ENCODE measurements at places on chromosomes 1 and 21.

GRCh38 chr1:204992201-204992997, 50.6 kb upstream of the CNTN2 start:
- DNase-seq, result no peak

DNA sequence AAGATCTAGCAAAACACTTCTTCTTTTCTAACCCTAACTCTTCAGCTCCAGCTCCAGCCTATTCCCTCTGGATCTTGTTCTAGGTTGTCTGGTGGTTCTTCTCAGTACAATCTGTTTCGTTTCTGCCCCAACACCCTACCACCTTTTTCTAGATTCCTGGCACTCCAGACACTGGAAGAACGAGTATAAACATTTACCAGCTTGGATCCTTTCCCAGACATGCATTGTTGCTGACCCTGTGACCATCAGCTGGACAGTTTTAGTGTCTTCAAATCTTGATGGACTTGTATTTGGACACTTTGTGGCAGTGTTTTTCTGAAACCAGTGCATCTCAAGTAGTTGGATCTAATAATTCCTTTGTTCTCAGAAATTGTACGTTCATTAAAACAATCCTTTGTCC, 30.6 kb upstream of the CACNA1E start:
- DNase-seq, result no peak

GRCh38 chr1:230464671-230465070, 38.5 kb upstream of the PGBD5 start:
- no peak for DNase-seq

DNA sequence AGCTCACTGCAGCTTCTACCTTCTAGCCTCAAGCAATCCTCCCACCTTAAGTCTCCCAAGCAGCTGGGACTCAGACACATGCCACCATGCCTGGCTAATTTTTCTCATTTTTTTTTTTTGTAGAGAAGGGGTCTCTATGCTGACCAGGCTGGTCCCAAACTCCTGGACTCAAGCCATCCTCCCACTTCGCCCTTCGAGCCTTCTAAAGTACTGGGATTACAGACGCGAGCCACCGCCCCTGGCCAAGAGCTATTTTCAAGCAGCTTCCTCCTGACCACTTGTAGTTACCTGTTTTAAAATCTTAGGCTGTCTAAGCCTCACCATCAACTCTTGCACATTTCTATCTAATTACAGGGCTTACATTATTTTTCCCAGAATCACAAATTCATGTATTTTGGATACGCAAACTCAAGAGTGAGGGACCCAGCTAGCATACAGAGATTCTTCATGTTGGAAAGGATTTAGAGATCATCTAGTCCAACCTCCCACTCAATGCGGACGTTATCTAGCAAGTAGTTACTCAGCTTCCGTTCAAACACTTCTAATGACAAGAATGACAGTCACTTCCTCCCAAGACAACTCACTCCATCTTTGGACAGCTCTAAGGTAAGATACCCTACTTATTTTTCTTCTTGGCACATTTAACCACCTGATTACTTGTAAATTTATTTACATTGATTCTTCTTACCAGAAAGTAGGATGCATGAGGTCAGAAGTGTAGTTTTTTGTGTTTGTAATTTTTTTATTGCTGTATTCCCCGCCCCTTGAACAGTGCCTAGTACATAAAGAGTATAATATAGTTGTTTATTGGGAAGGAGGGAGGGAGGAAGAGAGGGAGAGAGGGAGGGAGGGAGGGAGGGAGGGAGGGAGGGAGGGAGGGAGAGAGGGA, 65.4 kb downstream of the LUZP1 start:
- DNase-seq, result no peak

- no peak for DNase-seq
Measured at GRCh38 chr1:178126261-178126660, 32.4 kb downstream of the RASAL2 start.

GRCh38 chr1:33366762-33367484, 46.0 kb upstream of the A3GALT2 start:
- no peak for DNase-seq

- DNase-seq, result no peak
Measured at GRCh38 chr1:91568261-91568660, 67.6 kb downstream of the CDC7 start.

DNA sequence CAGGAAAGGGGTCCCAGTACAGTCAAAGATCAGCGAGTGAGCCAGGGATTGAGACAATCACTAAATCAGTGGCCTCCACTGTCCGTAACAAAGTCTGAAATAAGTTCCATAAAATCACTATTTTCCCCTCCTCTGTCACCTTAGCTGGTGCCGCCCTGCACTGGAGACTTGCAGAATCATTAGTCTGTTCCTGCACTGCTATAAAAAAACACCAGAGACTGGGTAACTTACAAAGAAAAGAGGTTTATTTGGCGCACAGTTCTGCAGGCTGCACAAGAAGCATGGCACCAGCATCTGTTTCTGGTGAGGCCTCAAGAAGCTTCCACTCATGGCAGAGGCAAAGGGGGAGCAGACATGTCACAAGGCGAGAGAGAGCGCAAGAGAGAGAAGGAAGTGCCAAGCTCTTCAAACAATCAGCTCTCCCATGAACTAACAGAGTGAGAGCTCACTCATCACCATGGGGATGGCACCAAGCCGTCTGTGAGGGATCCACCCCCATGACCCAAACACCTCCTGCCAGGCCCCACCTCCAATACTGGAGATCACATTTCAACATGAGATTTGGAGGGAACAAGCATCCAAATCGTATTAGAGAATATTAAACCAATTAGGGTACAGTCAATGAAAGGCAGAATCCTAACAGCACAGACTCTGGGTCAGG, 129.8 kb upstream of the TIAM1 start:
- DNase-seq, result no peak

GRCh38 chr1:174764191-174764590, 235.6 kb upstream of the CACYBP start:
- DNase-seq, result no peak

DNA sequence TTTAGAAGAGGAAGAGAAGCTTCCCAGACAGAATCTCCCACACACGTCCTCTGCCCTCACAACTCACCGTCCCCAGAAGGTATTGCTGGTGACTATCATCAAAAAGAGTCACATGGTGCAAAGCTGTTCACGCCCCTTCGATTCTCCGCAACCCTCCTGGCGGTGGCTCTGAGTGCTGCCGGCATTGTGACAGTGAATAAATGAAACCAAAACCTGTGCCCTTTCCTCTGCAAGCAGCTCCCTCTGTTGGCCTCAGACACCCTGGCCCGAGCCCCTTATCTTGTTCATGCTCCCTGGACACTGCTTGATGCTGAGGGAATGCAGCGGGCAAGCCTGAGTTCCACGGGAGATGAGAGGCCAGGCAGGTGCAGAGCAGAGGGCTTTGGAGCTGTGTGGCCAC, 510.3 kb downstream of the NPHP4 start:
- no peak for DNase-seq

- DNase-seq, result no peak
Measured at GRCh38 chr1:228064741-228065542, 17.6 kb upstream of the ARF1 start.

DNA sequence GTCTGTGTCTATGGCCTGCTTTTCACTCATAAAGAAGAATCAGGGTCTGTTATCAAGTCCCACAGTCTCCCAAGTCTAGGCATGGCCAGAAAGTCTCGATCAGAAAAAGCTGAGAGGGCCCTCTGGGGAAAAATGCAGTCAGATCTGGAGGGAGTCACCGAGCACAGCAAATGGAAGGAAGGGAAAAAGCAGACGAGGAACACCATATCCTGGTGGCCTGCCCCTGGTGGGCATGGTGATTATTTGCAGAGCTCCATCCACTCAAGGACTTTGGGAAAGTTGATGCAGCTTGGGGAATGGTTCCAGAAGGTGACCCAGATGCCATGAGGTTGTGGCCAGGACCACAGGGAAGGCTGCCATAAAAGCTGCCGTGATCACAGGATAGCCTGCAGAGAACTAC, 189.1 kb downstream of the CLIC6 start:
- DNase-seq, result no peak

GRCh38 chr1:42931108-42931539, 27.5 kb downstream of the SLC2A1 start:
- no peak for DNase-seq

DNA sequence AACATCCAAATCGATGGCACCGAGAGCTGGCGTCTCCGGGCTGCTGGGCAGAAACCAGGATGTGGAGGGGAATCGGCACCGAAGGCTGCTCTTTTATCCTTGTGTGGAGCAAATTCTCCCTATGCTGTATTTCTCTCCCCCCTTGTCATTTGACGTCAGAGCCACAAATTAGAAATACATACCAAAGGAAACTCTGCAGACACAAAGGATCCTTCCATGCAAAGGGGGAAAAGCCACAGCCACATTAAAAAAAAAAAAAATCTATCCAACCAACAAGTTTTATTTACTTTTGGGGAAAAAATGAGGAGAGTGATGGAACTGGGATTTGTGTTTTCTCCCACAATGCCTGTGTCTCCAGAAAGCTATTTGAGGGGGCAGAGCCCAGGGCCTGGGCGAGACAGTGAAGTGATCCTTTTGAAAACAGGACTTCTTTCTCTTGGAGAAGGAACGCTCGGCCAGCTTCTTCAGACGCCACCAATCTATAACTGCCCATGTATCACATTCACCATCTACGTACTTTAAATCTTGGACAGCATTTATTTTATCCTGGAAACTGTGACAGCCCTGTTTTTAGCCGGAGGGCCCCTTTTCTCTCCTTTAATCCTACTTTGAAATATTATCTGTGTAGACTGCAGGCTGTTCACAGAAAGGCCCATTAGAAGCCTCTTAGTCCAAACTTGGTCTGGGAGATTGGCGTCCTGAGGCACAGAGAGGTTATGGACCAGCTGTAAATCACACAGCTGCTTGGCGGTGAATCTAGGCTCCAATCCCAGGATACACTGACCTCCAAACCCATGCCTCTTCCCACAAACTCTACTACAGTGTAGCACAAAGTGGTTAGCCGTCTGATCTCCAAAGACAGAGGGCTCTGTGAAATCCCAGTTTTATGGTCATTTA, 4.5 kb downstream of the KANK4 start:
- no peak for DNase-seq

- DNase-seq, result no peak
Measured at GRCh38 chr1:153548722-153549688, at the start of gene S100A3. TSS of gene S100A3 (minus strand) at chr1:153549258. CDS start at chr1:153548485, 773 bp downstream.

- DNase-seq, result no peak
Measured at GRCh38 chr1:39426346-39426745, 65.1 kb upstream of the BMP8A start.

DNA sequence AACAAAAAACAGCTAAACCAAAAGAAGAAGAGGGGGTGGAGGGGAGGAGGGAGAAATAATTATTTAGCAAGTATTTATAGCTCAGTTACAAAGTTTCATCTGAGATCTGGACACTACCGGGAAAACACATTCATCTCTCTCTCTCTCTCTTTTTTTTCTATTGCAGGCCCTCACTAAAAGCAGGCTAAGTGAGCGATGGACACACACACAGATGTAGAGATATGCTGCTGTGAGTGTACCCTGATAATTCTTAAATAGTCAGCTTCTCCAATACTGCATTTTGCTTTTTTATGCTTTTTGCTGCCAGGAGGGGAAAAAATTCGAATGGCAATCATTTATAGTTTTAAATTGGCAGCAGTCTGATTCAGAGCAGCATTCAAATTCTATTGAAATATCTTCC, 65.0 kb downstream of the LPAR3 start:
- no peak for DNase-seq

GRCh38 chr1:11567244-11568065, 86.8 kb downstream of the FBXO2 start:
- DNase-seq, result no peak

- DNase-seq, result no peak
Measured at GRCh38 chr1:3244025-3244926, 175.3 kb downstream of the PRDM16 start.

DNA sequence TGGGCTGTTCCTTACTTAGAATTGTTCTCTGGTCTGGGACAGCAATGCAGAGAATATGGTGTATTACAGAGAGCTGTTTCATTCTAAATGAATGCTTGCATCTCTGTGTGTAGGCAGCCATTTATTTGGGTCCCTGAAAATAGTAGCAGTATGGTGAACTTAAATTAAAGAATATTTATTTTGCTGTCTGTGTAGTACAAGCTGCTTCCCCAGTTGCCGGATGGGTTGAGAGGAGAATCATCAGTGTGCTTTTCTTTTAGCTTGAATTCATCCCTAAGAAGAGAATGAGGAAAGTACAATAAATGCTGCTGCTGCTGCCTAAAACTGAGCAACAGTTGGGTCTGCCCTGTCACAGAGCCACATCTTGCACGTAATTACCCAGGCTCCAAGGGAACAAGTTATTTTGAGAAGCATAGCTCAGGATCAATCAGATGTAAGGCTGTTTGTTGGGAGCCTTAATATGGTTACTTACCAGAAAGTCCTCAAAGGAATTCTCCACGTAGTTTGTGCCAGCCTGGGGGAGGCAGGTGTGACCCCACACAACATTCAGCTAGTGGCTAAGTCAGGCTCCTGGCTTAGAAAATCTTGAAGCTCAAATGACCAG, 16.6 kb downstream of the ACTN2 start:
- no peak for DNase-seq

GRCh38 chr1:230127105-230128054, 60.3 kb downstream of the GALNT2 start:
- no peak for DNase-seq

GRCh38 chr21:34147792-34148418, 74.5 kb downstream of the MRPS6 start:
- DNase-seq, result no peak

DNA sequence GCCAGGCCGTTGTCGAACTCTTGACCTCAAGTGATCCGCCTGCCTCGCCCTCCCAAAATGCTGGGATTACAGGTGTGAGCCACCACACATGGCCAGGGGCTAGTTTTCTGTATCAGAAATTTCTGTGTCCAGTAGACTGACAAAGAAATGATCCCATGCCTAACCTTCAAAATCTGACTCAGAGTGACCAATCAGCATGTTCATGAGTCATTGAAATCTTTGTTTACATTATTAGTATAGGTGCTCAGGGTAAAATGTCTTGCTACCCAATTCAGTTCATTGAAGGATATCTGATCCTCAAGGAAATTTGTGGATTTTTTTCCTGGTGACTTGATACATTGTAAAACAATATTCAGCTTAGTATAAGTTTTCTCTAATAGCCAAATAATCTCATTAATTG, 11.0 kb upstream of the LDLRAD2 start:
- no peak for DNase-seq

DNA sequence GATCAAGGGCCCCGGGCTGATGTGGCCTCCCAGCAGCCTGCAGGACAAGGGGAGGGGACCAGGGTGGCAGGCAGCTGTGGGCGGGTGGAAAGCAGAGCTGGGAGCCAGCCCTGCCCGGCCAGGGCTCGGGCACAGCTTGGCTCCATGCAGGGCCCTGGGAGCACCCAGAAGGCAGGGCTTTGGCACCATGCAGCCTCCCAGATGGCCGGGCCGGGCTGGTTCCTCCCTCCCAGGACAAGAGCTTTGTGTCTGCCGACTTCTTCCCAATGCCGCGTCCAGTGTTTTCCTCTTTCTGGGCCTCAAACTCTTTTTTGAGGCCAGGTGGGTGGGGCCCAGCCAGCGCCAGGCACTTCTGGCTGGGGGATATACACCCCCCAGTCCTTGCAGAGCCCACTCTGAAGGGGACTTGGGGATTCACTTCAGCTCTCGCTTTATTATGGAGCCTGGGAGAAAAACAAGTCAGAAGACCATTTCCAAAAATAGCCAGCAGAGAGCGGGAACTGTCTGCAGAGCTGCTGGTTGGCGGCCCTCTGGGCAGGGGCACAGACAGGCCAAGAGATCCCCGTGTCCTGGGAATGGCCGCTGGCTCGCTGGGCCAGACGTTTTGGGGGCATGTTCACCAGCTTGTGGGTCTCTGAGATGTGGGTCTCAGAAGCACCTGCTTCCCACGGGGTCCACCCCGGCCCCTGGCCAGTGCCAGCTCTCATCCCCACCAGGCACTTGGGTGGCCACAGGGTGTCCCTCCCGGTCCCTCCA, 103.8 kb upstream of the ARHGEF16 start:
- no peak for DNase-seq

- no peak for DNase-seq
Measured at GRCh38 chr1:9657521-9658032, 6.0 kb downstream of the PIK3CD start.
